Stimulated activated CD8-positive, alpha-beta memory T cell treated with anti-CD3 and anti-CD28 coated beads, Interleukin-15, amount 100 ng/mL, for 24 hours (primary cell): ENCODE measurements at places on chromosomes 11 and 22.

DNA sequence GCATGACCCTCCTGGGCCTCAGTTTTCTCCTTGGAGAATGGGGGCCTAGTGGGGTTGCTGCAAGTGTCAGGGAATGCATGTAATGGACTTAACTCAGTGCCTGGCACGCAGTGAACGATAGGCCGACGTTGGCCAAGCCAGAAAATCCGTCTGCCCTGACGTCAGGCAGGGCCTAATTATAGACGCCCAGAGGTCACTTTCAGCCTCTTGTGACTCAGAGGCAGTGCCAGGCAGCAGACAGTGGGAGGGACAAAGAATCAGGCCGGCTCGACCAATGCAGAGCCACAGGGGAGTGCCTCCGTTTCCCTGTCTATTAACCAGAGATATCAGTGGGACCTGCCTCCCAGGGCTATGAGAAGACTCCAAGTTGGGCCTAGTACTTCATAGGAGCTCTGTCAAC, 115.0 kb downstream of the MN1 start:
- DNase-seq: no peak

GRCh38 chr11:4851033-4851432, 2.0 kb upstream of the OR51S1 start:
- no peak for DNase-seq

GRCh38 chr11:20015529-20016427, 144.5 kb downstream of the DBX1 start:
- no peak for DNase-seq

GRCh38 chr11:111570796-111571195, 30.3 kb downstream of the LAYN start:
- no peak for DNase-seq

DNA sequence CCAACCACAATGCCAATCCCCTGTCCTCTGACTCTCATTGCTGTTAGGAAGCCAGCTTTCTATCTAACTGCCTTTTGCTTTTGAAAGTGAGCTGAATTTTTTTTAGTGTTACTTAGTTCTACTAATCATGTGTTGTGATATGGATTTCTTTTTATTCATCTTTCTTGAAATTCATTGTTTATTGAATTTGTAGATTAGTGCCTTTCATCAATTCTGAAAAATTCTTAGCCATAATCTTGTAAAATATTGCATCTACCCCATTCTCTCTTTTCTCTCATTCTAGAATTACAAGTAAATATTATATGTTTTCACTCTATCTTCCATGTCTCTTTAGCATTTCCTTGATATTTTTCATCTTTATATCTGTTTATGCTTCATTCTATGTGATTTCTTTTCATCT, 47.8 kb downstream of the DDIAS start:
- DNase-seq: no peak
